Stimulated activated CD8-positive, alpha-beta memory T cell treated with anti-CD3 and anti-CD28 coated beads, Interleukin-7, amount 100 ng/mL, for 4 hours (primary cell): ENCODE measurements at places on chromosomes 6 and 20.
A peak's percentile ranks its signal among the peaks of the same experiment; 100 is the strongest.

DNA sequence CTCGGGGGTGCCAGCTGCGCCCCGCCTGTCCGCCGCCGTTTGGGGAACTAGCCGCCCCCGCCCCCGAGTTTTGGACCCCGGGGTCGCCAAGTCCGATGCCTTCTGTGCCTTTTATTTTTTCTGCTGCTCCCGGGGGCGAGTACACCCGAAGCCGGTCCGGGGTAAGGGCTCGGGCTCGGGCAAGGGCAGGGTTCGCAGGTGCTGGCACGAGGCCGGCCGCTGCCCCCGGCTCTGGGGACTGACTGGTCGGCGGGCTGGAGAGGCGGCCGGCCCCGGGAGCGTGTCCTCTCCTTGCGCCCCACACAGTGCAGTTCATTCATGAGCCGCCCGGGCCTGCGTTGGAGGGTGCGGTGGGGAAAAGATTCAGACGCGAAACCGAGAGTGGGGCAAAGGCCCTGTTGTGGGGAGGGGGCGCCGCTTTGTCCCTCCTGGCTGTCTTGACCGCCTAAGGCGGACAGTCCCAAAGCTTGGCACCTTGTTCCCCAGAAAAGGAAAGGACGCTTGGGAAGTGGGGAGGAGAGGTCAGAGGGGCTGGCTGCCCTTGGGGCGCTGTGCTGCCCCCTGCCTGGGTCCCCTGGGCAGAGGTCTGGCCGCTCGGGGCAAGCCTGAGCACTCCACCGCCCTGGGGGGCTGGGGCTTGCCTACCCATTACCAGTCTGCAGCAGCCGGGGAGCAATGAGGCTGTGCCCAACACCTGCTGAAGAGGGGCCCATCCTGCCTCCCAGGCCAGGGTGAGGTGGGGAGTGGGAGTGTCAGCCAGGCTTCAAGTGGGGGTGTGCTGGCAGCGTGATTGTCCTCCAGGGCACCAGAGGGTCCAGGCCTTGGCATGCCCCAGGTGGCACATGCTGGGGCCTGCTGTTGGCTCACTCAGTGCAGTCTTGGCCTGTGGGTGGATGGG, 915 bp downstream of the TMEM63B start:
- no peak for DNase-seq

- DNase-seq = no peak
These were observed 74.6 kb downstream of the TMEM244 start for GRCh38 chr6:129786548-129786947.

DNA sequence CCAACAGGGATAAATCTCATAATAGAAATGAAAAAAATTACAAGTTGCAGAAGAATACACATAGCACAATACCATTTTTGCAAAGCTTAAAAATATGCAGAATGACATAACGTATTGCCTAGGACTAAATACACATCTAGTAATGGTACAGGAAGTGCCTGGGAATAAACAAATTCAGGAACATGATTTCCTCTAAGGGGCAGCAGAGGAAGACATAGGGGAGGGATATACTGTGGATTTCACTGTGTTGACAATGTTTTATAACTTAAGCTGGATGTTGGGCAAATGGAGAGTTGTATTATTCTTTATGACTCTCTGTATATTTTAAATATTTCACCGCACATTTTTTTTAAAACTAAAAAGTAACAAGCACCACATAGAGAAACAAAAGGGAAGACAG, 5.6 kb upstream of the GLO1 start:
- DNase-seq = no peak

DNA sequence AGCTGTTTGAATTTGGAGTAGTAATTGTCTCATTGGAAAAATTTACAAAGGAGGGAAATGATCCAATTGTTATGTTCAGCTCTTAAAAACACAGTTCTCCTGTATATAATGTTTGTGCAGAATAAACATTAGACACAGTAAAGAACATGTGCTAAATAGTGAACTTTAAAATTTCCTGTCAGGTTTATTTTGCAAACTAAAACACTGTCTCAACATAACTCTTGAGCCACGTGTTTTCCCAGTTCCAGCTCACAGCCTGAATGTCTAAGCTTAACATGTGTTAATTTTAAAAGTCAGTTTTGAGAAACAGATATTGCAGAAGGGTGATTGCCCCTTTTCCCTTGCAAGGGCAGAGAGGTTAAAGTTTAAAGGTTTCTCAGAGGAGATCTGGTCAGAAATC, 20.6 kb downstream of the EPHA7 start:
- DNase-seq = no peak

DNA sequence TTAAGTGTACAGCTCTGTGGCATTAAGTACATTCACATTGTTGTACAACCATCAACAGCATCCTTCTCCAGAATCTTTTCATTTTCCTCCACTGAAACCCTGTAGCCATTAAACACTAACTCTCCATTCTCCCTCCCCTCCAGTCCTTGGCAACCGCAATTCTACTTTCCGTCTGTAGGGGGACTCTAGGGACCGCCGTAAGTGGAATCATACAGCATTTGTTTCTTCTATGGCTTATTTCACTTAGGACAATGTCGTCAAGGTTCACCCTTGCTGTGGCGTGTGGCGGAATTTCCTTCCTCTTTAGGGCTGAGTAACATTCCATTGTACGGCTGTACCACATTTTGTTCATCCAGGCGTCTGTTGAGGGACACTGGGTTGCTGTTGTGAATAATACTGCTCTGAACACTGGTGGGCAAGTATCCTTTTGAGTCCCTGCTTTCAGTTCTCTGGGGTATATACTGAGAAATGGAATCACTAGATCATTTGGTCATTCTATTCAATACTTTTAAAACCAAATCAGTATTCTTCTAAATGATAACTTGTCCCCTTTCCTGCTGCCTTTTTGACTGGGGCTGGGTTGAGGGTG, 50.7 kb downstream of the PPP1R3G start:
- peak; percentile 9 for DNase-seq

DNA sequence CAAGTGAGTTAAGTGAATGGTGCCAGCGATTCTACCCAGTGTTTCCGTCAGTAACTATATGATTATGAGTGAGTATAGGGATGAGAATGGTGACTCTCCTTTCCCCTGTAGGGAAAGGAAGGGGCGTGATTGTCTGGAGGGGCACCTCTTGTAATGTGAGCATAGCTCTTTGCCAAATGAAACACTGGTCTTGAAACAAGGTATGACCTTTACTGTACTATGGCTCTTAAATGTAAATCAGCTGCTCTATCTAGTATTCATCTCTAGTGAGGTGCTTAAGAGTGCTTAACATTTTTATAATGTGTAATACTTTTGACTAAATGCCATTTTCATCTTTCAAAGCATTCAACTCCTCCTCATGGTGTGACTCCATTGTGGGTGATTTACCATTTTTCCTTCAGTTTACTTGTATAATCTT, 11.0 kb downstream of the PANK2 start:
- DNase-seq = no peak

- DNase-seq = no peak
These were observed 60.4 kb downstream of the TMEM200A start for GRCh38 chr6:130426066-130426721.

- no peak for DNase-seq
These were observed 1.4 kb downstream of the GFOD1 start for GRCh38 chr6:13485923-13486562.

DNA sequence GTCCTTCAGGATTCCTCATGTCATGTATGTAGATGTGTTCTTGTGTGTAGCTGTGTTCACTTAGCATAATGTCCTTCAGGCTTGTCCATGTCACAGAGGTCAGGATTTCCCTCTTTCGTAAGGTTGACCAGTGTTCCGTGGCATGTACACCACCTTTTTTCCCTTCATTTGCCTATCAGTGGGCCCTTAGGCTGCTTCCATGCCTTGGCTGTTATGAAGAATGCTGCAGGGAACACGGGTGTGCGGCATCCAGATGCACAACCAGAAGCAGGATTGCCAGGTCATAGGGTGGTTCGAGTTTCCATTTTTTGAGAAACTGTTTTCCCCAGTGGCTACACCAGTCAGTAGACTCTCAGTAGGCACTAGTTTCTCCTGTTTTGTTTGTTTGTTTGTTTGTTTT, 29.2 kb downstream of the SYNDIG1 start:
- DNase-seq = no peak

GRCh38 chr20:57080796-57081195, 185.6 kb downstream of the BMP7 start:
- DNase-seq = no peak

- no peak for DNase-seq
These were observed 227.3 kb downstream of the PREX1 start for GRCh38 chr20:48600470-48600945.

GRCh38 chr20:20365480-20366161, 2.3 kb upstream of the INSM1 start:
- no peak for DNase-seq

- DNase-seq = no peak
These were observed 150.3 kb downstream of the EYA2 start for GRCh38 chr20:47044938-47045337.

- no peak for DNase-seq
These were observed 57.3 kb upstream of the SLC35B3 start for GRCh38 chr6:8492536-8493133.

- peak; percentile 65 for DNase-seq
These were observed 2.1 kb upstream of the RBM38 start for GRCh38 chr20:57388953-57389694.

- no peak for DNase-seq
These were observed 360.8 kb downstream of the QKI start for GRCh38 chr6:163775313-163775712.

- no peak for DNase-seq
These were observed 5.8 kb downstream of the HMGA1 start for GRCh38 chr6:34242252-34243130.

DNA sequence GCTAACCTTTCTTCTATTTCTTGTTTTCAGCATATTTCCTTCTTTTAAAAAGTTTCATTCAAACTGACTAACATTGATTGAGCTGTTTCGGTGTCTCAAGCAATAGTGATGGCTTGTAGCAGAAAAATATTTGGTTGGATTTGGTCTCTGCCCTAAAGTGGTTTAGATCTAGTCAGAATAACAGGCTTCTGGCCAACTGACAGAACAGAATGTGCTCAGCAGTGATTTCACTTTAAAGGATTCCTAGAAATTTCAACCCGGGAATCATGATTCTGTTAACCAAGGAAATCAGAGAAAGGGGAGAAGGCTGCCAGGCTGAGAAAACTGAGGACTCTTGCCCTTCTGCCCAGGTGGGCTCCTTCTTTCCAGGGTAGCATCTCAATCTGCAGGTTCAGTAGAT, 16.6 kb upstream of the GSTA1 start:
- DNase-seq = no peak

DNA sequence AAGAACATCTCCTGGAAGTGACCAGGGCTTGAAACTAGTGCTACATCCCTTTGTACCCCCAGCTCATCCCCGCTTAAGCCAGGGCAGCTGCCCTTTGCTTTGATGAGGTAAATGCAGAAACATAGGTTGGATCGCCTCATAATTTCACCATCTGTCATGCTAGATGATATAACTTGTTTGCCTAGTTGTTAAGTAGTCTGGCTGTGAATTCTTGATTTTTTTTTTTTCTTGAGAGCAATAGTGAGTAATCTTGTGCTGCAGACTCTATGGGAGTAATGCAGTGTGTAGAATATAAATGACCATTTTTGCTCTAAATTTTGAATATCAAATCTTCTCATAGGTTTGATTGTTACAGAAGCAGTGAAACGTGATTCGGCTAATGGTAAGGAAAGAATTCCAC, 4.1 kb downstream of the TRDN start:
- DNase-seq = no peak

DNA sequence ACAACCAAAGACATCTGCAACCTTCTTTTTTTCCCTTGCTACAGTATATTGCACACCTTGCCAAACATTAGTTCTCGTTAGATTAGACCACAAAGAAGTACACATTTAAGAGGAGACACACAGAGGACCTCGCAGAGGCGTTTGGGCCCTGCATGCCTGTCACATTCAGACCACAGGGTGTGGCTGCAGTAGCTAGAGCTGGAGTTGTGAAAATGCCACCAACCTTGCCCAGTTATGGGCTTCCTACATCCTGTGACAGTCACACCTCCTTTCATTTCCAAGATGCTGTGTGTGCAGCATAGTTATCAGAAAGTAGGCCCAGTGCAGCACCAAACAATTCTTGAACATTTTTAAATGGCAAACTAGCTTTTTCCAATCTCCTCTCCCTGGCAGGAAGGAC, 2.4 kb downstream of the SYNE1 start:
- DNase-seq = peak; percentile 22

- no peak for DNase-seq
These were observed 222.9 kb downstream of the DLL1 start for GRCh38 chr6:170067923-170068360.

DNA sequence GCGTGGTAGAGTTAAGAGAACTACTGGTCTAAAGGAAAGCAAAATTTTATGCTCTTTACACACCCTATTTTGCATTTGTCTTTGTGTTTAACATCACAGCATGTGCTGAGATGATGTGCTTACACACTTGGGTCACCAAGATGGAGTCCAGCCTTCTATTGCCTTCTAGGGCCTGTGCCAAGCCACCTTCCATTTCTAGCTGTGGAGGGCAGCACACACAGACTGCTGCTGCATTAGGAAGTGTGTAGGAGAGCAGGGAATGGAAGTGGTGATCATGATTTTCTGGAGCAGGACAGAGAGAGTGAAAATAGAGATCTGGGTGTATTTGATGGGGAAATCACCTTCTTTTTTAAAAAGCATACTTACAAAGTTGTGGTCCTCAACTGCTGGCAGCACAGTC, 191.6 kb downstream of the SOX4 start:
- DNase-seq = no peak

DNA sequence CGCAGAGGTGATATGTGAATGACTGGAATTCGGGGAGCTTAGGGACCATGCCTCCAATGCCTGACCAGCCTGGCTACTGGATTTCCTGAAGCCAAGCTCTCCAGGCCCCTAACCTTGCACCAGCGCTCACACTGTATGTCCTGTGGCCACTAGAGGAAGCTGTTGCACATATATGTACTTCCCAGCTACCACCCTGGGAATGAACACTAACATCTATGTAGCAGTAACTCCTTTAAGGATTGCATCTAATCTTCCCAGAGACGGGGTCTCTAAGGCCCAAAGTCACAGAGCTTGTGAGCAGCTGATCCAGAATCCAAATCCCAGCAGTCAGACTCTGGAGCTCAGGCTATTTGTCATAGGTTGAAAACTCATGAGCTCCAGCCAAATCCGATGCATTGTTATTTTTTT, 20.4 kb upstream of the BPIFB1 start:
- no peak for DNase-seq

DNA sequence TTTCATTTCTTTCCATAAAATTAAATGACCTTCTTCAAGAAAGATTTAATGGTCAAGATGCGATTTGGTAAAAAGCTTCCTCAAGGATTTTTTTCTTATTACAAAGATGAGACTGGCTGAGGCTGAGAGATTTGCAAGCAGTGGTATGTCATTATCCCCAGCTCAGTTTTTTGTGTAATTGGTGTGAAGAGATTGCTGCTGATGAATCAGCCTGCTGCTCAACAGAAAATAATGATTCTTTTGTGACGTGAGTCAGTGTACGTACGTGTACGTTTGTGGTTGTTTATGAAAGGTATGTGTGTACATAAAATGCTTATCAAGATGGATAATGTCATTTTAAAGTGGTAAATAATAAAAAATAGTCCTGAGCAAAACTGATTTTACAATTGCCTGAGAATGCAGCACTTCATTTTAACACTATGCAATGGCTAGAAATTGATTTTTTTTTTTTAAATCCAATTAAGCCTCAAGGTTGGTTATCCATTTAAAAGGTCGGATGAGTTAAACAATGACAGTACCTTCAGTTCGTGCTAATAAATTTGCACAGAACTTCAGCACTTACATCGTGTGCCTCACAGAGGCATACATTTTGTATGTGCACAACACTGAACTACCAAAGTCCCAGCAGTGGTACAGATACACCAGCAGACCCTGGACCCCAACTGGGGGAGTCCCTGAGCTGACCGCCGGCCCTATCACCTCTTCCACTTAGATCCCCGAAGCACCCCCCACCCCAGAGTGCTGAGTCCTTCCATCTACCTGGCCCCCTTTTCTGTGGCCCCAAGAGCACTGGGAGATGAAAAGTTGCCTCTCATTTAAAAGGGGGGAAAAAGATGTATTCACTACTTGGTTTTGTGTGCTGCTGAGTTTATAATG, 9.7 kb upstream of the NPEPL1 start:
- DNase-seq = no peak
